T-helper 22 cell (primary cell): ENCODE measurements at places on chromosomes 5 and 9.

DNA sequence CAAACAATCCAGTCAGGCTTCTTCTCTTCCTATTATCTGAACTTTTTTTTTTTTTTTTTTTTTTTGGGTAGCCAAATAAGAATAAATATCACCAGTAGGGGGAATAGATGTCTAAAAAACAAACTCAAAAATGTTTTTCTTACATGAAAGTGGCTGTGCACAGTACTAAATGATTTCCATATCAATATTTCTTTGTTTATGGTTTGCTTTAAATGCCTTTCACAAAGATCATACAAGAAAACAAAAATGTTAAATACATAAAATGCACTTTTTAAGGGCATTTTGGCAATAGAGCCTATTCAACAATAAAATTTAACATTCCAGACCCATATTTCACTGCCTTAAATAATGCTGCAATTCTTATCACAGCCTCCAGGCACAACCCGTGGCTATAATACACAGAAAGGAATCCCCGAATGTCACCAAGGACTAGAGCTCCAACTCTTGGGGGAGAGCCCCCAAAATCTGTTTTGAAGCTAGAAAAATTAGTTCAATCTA, 91.1 kb upstream of the TBCA start:
- no peak for DNase-seq

GRCh38 chr9:27766073-27766835, 193.0 kb upstream of the C9orf72 start:
- DNase-seq: no peak

- no peak for DNase-seq
Measured at GRCh38 chr5:44233691-44234090, 155.5 kb downstream of the FGF10 start.

GRCh38 chr9:74666625-74667316, 169.6 kb downstream of the RORB start:
- no peak for DNase-seq

GRCh38 chr5:95956021-95956899, 5.4 kb downstream of the ELL2 start:
- no peak for DNase-seq
